ENCODE measurements at places on chromosomes 11 and 22.
A peak's percentile ranks its signal among the peaks of the same experiment; 100 is the strongest.

- DNase-seq: no peak
Measured at GRCh38 chr11:110797453-110797852, 85.2 kb upstream of the ARHGAP20 start.

DNA sequence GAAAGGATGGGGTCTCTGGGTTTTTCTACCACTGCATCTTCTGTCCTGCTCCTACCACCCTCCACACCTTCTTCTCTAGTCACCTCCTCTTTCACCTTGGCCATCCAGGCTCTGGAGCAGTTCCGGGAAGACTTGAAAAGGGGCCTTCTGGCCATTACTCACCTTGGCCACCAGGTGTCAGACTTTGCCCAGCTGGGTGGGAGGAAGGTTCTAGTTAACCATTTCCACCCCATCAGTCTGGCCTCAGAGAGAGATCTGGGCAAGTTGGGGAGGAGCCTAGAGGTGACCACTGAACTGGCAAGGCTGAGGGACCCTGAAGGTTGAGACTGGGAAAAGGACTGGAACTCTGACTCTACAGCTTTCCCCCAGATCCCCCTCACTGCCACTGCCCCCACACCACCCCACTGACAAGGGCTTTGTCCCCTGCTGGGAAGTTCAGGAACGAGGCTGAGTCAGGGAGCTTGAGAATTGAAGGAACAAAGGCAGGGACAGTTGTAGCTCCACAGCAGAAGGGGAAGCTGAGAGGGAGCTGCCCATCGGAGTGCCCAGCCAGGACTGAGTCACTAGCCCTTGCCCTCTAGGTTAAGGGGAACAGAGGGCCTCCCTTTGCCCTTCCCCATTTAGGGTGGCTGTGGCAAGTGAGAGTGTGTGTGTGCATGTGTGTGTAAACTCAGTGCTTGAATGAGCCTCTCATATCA lies 3.7 kb upstream of the POLD4 start:
- no peak for DNase-seq

DNA sequence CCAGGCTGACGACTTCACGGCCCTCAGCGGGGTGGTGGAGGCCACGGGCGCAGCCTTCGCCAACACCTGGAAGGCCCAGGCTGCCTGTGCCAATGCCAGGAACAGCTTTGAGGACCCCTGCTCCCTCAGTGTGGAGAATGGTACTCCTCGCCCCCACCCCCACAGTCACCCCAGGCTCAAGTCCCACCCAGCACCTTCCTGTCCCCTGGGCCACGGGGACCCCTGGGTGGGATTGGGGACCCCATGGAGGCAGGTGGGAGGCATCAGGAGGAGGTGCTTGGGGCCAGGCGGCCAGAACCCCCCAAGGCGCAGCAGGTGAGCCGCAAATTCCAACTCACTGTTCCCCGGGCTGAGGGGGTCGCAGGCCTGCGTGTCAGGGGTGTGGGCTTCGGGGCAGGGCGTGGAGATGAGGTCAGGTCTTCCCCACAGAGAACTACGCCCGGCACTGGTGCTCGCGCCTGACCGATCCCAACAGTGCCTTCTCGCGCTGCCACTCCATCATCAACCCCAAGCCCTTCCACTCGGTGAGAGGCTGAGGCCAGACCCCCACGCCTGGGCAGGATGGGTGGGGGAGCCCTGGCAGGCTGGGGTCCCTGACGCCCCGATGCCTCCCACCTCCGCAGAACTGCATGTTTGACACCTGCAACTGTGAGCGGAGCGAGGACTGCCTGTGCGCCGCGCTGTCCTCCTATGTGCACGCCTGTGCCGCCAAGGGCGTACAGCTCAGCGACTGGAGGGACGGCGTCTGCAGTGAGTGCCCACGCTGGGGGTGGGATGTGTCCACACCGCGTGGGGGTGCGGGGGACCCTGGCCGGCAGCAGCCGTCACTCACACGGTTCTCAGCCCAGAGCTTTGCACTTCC lies 9.4 kb downstream of the MUC5B start:
- no peak for DNase-seq

DNA sequence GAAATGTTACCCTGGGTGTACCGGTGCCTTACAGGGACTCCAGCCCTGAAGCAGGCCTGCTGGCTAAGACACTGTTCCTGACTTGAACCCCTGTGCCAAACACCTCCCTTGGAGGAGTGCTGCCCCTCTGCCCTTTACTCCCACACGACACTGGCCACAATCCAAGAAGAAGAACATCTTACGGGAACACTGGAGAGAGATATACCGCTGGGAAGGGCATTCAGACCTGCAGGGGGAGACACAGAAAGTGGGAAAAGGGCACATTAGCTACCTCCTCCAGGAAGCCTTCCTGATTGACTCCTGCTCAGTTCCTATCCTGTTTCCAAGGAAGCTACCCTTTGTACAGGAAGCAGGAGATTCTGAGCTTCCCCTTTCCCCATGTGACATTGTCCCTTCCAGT lies 18.7 kb downstream of the TMPRSS13 start:
- no peak for DNase-seq

DNA sequence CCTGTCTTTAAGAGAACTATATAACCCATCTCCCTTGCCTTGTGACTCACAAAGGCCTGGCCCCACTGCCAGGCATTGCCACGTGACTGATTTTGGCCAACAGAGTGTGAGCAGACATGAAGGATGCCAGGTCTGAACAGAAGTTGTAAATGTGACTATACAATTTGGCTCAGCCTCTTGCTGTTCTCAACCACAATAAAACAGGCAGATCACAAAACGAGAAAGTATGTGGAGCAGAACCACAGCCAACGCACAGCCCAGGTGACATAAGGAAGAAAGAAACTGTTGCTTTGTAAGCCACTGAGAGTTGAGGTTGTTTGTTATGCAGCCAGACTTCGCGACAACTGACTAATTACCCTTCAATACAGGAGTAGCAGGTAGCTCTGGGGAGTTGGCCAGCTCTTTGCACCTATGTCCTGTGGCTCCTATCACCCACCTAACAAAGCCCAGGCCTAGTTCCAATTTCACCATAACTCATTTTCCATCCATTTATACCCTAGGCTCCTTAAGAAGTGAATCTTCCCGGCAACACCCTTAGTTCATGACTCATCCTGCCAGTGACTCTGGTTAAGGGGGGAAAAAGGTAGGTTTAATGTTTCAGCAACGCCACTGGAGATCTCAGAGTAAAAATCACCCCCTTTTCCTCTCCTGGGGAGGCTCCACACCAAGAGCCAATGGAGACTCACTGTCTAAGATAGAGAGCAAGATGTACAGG lies 53.7 kb downstream of the GALNT18 start:
- DNase-seq: no peak

- no peak for DNase-seq
Measured at GRCh38 chr22:33095661-33096060, 37.5 kb upstream of the SYN3 start.

- peak; percentile 34 for DNase-seq
Measured at GRCh38 chr11:57499413-57499982, 16.0 kb downstream of the SLC43A1 start.

GRCh38 chr11:69870766-69871165 lies 51.5 kb upstream of the FGF3 start:
- no peak for DNase-seq

- no peak for DNase-seq
Measured at GRCh38 chr22:25702040-25702439, 39.9 kb upstream of the MYO18B start.

- DNase-seq: no peak
Measured at GRCh38 chr11:61080986-61081590, 21.2 kb upstream of the CD5 start.
